K562 (cell line): ENCODE measurements at places on chromosomes 5 and 9.

DNA sequence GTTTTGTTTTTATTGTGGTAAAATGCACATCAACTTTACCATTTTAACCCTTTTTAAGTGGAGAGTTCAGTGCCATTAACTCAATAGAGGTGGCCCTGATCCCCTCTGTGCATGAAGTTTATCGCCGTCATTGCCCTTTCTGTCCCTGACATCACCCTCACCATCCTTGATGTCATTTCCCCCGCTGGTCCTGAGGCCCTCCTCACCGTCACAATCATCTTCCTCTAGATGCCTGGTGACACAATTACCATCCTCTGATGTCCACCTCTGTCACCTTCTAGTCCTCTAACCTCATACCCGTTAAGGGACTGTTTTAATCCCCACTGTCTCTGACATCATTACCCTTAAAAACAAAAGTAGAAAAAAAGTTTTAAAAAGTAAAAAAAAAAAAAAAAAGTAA is 112.5 kb upstream of the TBC1D2 start:
- peaks cover 19% of the 10 kb centered on the region for H3K4me1 ChIP-seq
- no peaks in the 10 kb centered on the region for H3K36me3 ChIP-seq
- no peak overlapping the region for H3K4me3 ChIP-seq
- H3K27ac ChIP-seq = peak overlapping the region; percentile 73

DNA sequence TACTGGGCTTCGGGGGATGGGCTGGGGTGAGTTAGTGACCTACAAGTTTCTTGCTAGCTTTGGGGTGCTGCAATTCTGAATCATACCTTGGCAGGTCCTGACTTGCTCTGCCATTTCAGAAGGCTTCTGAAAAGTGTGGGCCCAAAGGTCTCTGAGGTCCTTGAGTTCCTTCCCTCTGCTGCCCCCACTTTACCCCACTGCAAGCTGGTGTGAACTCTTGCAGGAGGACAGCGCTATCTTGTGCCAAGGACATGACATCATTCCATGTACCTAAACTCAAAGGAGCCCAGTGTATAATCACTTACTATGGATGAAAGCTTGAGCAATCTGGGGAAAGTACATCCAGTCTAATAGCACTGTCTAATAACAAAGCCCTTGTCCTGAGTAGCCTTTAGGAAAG is 157.4 kb downstream of the RMI1 start:
- H3K27ac ChIP-seq = no peak overlapping the region
- H3K4me1 ChIP-seq = peaks cover 6% of the 10 kb centered on the region
- H3K27me3 ChIP-seq = peaks cover 17% of the 10 kb centered on the region

- no peak overlapping the region for H3K4me3 ChIP-seq
- H3K27me3 ChIP-seq = peaks cover 74% of the 10 kb centered on the region
- no peak for DNase-seq
- H3K27ac ChIP-seq = no peak overlapping the region
- no peaks in the 10 kb centered on the region for H3K4me1 ChIP-seq
These were observed 19.1 kb downstream of the CNTFR start for GRCh38 chr9:34570376-34570775.

- H3K27ac ChIP-seq = no peak overlapping the region
- H3K4me3 ChIP-seq = no peak overlapping the region
- H3K36me3 ChIP-seq = no peaks in the 10 kb centered on the region
- peaks cover 5% of the 10 kb centered on the region; the same call in 1 of the 2 replicates for H3K27me3 ChIP-seq
- DNase-seq = no peak
These were observed 20.2 kb downstream of the OCLN start for GRCh38 chr5:69512740-69513260.

DNA sequence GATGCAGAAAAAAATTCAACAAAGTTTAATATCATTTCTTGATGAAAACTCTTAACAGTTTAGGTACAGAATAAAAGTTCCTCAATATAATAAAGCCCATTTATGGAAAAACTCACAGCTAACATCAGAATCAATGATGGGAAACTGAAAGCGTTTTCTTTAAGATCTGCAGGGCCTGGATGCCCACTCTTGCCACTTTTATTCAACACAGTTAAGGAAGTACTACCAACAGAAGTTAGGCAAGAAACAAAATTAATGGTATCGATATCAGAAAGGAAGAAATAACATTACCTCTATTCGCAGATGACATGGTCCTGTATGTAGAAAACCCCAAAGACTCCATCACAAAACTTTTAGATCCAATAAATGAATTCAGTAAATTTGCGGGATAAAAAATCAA is 542.4 kb upstream of the RGMB start:
- no peak overlapping the region for H3K4me3 ChIP-seq
- no peaks in the 10 kb centered on the region for H3K4me1 ChIP-seq
- H3K27ac ChIP-seq = no peak overlapping the region
- no peaks in the 10 kb centered on the region for H3K36me3 ChIP-seq
- no peak for DNase-seq
- no peaks in the 10 kb centered on the region for H3K27me3 ChIP-seq
